ENCODE measurements at places on chromosomes 11 and 22. TPM values are rescaled to one million over a fixed set of nuclear protein-coding genes. Genes with fewer than 3 reads are reported as not detected.

DNA sequence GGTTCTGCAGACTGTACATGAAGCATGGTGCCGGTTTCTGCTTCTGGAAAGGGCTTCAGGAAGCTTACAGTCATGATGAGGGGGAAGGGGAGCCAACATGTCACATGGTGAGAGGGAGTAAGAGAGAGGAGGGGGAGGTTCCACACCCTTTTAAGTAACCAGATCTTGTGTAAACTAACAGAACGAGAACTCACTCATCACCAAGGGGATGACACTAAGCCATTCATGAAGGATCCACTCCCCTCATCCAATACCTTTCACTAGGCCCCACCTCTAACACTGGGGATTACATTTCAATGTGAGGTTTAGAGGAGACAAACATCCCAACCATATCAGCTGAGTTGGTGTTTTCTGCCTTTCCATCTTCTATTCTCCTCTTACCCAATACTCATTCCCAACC is 83.5 kb downstream of the BDNF start:
- DNase-seq = no peak

DNA sequence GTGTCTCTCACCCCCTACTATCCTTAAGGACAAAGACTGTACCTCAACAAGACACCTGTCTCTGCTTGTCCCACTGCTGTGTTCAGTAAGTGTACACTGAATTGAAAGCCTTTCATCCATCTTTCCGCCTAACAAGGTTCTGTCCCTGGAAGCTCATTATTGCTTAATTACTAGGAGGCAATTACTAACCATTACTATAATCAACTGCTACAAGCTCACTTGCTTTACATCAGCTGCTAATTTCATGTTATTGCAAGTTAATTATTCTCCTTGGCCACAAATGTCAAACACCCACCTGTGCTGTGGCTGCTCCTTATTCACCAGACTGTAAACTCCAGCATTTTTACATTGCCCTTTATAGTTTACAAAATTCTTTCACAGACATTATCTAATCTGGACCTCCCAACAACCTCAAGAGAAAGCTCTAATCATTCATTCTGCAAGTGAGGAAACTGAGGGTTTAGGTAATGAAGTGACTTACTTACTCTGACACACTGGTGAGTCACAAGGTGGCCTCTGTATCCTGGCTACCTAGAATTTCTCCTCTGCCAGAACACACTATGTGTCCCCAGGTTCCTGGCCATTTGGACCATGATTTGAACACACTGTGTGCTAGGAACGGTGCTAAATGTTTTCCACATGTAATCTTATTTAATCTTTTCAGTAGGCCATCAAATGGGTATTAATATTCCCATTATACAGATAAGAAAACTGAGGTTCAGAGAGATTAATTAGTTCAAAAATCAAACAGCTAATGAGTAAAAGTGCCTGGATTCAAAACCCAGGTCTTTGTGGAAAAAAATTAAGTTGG is 66.7 kb downstream of the RAB30 start:
- DNase-seq = no peak

DNA sequence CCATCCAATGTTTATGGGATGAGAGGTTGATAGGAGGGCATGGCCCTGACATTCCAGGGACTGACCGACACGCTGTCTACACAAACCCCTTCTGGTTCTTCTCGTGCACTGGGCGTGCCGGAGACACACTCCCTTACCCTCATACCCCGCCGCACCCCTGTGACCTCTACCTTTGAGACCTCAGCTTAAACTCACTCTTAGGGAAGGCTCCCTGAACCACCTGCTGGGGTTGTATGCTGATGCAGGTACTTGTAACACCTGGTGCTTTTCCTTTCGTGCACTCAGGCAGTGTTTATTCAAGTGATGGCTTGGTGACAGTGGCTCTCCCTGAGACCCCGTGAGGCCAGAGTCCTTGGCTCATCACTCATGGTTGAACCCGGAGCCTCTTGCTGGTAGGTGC is 12.0 kb downstream of the PPARA start:
- no peak for DNase-seq

SCGB1A1 gene
- not detected for total RNA-seq

OR9G4 gene
- not detected for total RNA-seq

Measured in esophagus muscularis mucosa (tissue), 4 donors.